ENCODE measurements at places on chromosomes 5 and 9.
A peak's percentile ranks its signal among the peaks of the same experiment; 100 is the strongest.

- DNase-seq = peak; percentile 3
Measured at GRCh38 chr5:51278539-51278938, 104.7 kb upstream of the ISL1 start.

DNA sequence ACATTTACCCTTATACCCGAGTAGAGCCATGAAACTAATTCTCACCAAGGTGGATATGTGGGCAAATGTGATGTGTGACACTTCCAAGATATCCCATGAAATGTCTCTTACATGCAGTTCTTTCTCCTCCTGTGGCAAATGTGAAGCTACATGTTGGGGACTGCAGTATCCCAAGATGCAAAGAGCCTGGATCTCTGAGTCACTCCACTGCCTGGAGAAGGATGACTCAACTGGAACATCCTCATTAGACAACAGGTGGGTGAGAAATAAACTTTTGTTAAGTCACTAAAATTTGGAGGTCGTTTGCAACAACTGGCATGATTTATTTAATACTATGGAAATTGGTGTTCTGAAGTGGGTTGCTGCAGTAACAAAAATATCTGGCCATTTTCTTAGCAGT, 36.5 kb upstream of the TENT4A start:
- peak; percentile 20 for DNase-seq

DNA sequence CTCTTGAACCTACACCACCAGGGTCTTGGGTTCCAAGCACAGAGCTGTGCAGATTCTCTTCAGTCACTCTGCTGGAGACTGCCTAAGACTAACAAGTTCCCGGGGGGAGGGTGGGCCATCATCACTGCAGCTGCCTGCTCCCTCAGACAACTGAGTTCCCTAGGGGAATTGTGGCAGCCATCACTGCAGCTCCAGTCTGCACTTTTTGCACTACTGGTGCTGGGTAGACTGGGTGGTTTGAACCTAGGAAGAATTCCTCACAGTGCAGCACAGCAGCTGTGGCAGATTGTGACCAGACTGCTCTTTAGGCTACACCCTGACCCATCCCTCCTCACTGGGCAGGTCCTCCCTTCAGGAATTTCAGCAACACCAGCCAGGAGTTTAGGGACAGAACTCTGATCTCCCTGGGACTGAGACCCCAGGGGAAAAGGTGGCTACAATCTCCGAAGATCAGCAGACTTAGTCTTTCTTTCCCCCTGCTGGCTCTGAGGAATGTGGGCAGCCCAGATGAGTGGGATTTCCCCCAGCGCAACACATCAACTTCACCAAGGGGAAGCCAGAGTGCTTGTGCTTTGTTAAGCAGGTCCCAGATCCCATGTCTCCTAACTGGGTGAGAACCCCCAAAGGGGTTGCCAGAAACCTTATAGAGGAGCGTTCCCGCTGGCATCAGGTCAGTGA, 30.9 kb upstream of the RGMB start:
- DNase-seq = peak; percentile 65

- DNase-seq = no peak
Measured at GRCh38 chr5:92613546-92613945, 967.5 kb downstream of the NR2F1-AS1 start.

DNA sequence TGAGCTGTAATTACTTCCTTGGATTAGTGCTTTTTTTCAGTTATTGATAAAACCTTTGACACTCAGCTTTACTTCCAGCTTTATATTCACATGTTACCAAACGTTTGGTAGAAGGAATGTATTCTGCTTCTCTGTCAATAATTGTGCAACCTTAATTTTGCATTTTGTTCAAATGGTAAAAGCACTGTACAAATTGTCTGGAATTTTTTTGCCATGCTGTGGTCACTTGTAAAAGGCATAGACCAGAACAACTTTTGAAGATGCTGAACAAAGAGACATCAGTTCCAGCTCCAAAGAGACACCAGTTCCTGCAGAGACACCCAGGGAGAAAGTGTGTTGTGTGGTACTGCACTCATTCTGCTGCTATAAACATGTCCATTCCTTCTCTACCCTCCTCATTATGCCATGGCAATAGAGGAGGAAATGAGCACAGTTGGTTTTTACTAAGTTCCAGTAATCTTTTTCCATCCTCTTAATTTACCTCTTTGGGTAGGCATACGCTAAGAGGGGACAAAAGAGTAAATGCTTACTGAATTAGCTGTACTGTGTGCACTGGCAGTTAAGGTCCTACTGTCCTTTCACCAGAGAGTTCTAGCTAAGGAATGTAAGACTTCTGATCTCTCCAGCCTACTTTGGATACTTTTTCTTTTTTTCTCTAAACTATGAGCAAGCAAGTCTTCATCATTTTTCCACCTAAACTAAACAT, 387.4 kb downstream of the FGF10 start:
- no peak for DNase-seq

DNA sequence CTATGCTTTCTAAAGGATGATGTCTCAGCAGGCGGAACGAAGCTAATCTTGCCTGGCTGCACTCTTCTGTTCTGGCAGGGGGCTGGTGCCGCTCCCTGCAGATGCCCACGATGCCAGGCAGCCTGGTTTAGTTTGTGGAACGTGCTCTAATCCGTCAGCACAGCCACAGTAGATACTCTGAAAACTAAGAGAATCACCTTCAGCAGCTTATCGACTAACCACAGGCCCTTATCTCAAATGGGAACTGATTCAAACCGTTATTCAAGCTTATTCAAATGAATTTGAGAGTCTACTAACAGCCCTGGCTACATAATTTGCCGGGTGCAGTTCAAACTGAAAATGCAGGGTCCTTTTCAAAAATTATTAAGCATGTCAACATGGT, 246.6 kb upstream of the ANKRD55 start:
- DNase-seq = no peak

DNA sequence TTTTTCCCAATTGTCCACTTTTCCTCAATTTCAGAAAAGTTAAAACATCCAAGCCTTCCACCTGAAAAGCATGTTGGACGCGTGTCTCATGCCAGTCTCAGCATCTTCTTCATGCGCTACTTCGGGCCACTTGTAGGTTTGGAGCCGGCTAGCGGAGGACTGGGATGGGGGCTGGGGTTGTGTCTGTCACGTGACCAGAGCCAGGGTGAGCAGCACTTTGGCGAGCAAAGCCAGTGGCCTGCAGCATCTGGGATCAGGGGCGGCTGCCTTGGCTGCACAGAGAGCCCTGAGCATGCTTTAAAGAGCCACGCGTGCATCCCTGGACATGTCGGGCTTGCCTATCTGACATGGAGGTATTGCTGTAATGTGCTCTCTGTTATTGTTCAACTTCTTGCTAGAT, 41.2 kb downstream of the SLC6A3 start:
- DNase-seq = no peak

DNA sequence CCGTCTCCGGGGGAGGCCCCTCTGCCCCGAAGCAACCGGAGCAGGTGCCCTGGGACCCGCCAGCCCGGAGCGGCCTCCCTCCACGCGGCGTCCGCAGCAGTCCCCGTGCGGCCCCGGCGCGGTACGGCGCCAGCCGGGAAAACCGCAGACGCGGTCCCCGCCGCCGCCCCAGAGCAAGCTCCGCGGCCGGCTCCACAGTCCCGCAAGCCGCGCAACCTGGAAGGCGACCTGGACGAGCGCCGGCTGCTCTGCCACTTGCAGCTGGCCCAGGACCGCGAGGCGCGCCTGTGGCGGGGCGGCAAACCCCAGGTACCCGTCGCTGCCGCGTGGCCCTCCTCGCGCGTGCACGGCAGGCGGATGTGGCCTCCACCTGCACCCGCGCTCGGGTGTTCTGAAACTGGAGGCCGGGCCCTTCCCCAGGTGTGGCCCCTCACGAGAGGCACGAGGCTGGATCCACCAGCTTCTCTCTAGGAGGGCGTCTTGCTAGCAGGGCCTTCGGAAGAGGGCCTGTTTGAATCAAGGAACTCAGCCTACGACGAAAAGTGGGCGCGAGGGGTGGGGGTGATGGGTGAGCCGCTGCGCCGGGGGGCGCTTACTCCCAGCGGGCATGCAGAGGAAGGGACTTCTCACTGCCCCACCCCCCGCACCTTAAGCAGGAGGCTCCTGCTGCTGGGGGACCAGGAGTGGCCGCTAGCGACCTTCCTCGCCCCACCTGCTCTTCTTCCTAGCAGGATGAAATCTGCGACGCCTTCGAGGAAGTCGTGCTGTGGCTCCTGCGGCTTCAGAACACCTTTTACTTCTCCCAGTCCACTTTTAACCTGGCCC, 602 bp downstream of the CCNI2 start:
- no peak for DNase-seq

DNA sequence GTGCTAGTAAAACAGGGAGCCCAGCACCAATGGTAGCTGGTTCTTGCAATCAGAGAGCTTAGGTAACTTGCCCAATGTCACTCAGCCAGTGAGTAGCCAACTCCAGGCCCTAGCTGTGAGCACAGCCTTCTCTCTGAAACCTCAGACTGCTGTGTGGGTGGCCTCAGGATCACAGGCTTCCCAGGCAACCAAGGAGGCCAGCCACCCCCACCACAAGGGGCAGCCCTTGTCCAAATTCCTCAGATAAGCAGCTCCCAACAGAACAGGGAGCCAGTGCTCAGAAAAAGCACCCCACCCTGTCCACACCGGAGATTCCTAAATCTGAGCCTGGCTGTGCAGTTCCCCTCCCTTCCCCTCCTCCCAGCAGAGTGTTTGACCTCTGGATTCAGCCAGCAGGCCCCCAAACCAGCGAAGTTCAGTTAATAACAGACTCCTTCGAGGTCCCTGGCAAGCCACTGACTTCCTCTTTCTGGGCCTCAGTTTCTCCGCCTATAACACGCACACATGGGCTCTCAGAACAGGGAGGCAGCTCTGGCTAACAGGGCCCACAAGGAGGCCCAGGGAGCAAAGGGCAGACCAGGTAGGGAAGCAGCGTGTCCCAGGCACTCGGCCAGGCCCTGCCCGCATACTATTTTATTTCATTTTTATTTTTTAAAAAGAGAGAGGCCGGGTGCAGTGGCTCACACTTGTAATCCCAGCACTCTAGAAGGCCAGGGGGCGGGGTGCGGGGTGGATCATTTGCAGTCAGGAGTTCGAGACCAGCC, 2.7 kb downstream of the EEIG1 start:
- peak; percentile 86 for DNase-seq

DNA sequence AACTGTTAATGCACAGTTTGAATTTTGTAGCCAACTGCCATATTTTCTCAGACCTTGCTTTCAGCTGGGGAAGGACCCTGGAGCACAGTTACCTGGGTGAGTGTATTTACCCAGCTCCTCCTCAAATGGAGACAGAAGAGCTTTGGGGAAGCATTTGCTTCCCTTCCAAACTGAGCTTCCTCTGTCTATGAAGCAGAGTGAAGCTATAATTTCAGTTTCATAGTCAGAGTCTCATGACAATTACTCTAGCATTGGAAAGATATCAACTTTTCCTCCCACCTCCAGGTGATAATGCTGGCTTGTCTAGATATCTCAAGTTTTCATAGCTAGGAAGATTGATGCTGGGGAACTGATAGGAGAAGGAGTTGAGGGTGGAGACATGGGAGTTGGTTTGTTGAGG, 406.4 kb upstream of the CLINT1 start:
- DNase-seq = no peak

- no peak for DNase-seq
Measured at GRCh38 chr5:132253008-132253441, 4.5 kb upstream of the PDLIM4 start.

GRCh38 chr5:127003798-127004495, 26.4 kb downstream of the MARCHF3 start:
- DNase-seq = no peak

DNA sequence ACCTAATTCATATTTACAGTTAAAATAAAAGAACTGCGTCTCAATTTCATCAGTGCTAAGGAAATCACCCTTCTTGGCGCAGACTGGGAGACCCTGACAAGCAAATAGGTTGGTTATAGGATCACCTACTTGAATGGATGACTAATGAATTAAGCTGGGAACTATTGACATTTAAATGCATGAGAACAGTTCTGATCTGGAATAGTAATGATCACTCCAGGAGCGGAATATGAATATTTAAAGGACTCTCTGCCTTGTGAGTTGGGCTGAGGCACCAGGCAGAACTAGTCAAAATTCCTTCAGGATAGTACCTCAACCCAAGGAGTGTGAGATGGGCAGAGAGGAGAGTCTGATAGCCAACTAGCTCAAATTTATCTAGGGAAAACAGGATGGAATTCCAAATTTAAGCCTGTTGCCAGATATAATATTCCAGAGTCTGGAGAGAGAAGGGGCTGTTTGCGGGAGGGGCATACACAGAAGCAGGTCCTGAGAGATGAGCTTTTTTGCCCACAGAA, 364.4 kb downstream of the CSNK1G3 start:
- DNase-seq = no peak

DNA sequence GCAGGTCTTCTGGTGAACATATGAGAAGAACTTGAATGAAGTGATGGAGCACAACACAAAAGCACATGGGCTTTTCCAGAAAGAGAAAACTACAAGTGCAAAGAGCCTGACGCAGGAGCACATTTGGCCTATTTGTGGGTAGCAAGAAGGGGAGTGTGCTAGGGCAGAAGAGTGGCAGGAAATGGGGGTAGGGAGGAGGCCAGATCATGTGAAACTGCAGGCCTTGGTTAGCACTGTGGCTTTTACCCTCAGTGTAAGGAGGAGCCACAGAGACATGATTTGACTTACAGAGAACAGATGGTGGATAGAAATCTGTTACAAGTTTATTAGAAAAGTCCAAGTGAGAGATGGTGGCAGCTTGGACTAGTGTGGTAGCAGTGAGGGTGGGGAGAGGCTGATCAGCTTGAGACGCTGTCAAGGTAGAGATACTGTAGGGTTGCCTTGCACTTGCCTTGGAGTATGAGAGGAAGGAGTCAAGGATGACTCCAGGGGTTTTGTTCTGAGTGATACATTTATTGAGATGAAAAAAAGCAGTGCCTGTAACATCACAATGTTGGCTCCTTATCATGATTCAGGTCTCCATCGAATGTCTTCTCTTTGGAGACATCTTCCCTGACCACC, 126.7 kb downstream of the PPP2R2B start:
- DNase-seq = no peak

GRCh38 chr5:174056064-174056847, 10.8 kb downstream of the NSG2 start:
- DNase-seq = no peak

DNA sequence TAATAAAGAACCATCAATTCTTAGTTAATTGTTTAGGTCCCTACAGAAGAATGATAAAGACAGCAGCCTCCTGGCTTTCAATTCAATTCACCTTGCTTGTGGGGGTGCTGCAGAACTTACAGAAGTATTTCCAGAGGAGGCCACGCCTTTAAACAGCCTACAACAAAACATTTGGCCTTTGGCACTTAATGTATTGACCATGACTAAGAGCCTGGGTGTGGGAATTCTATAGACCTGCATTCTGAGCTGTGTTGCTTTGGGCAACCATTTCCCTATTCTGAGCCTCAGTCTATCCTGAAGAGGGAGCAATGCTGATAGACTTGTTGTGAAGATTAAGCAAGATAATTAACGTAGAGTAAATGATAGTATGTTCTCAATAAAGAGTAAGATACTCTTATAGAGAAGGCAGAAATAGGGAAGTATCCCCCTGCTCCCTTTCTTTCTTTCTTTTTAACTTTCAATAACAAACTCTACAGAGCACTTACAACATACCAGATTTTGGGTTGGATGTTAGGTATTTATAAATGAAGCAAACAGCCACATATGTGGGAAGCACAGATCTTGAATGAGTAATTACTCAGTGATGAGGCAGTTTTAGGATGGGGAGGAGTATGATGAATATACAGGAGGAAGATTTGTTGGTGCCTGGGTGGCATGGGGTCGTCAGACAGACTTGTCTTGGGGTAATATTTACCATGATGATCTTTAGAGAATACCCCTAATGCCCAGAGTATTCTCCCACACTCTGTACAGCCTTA, 28.4 kb downstream of the PAPPA start:
- no peak for DNase-seq
